ENCODE measurements at places on chromosomes 4 and X. TPM values are rescaled to one million over a fixed set of nuclear protein-coding genes. Genes with fewer than 3 reads are reported as not detected.

Gene ASMTL
- total RNA-seq: 88.2 TPM

Gene RIPPLY1
- total RNA-seq: not detected

Gene SRPX
- total RNA-seq: 7.7 TPM

Gene IBSP
- total RNA-seq: not detected

Gene MAGEC2
- 0.09 TPM for total RNA-seq

Gene ASB5
- total RNA-seq: 0.18 TPM

Gene ADGRA3
- total RNA-seq: 48.3 TPM

Gene CHRDL1
- total RNA-seq: 11.1 TPM

Gene CT45A3
- not detected for total RNA-seq

Gene RHOXF2B
- total RNA-seq: not detected

Gene NDST4
- total RNA-seq: not detected

Gene EPHA5
- 0.09 TPM for total RNA-seq

Gene PCDH10
- 13.9 TPM for total RNA-seq

Gene REELD1
- total RNA-seq: not detected

Gene SMIM10L2A
- total RNA-seq: 4.7 TPM

Gene UGT2B17
- 0.14 TPM for total RNA-seq

Gene FANCB
- total RNA-seq: 13.2 TPM

Gene GDPD2
- total RNA-seq: 7.0 TPM

Gene SH3RF1
- total RNA-seq: 13.2 TPM

Gene PCSK1N
- 7.4 TPM for total RNA-seq

Gene SLC16A2
- 48.4 TPM for total RNA-seq

Gene ADAMTS3
- total RNA-seq: 3.2 TPM

Gene SSX3
- not detected for total RNA-seq

Gene MID1IP1
- 132 TPM for total RNA-seq

Gene IQSEC2
- total RNA-seq: 23.3 TPM

Gene FGFR3
- 18.2 TPM for total RNA-seq

Gene HTRA3
- 5.5 TPM for total RNA-seq

Gene CT47B1
- total RNA-seq: not detected

Gene ARFIP1
- total RNA-seq: 29.2 TPM

Gene BTC
- 0.07 TPM for total RNA-seq

Gene SOWAHB
- 1.5 TPM for total RNA-seq

Gene PDZD4
- 120 TPM for total RNA-seq

Gene PRRG3
- 5.1 TPM for total RNA-seq

Gene OGT
- 121 TPM for total RNA-seq

Gene CCDC110
- total RNA-seq: 2.9 TPM

Gene CCDC120
- total RNA-seq: 13.0 TPM

Gene DSPP
- not detected for total RNA-seq

Gene FREM3
- total RNA-seq: 0.07 TPM

Gene ARHGAP6
- 0.55 TPM for total RNA-seq

Gene GRIA3
- total RNA-seq: 4.2 TPM

Gene GRID2
- 26.8 TPM for total RNA-seq

Gene TEX13A
- total RNA-seq: not detected

Gene ADH1A
- not detected for total RNA-seq

Gene PPP4R3C
- not detected for total RNA-seq

Gene PPP2R2C
- 9.4 TPM for total RNA-seq

Gene ARMCX2
- total RNA-seq: 127 TPM

Gene KDR
- total RNA-seq: 87.2 TPM

Gene ADGRG2
- total RNA-seq: 8.2 TPM

Gene OPHN1
- total RNA-seq: 3.7 TPM

Gene ETDA
- not detected for total RNA-seq

Gene PDCL2
- 0.21 TPM for total RNA-seq

Gene CENPE
- total RNA-seq: 41.5 TPM

Measured in WTC11 (cell line).